Suppressor macrophage treated with lipopolysaccharide for 4 hours (primary cell): ENCODE measurements at places on chromosomes 3 and 15.
A peak's percentile ranks its signal among the peaks of the same experiment; 100 is the strongest.

- no peak for DNase-seq
These were observed 48.9 kb downstream of the ZBBX start for GRCh38 chr3:167330993-167331785.

DNA sequence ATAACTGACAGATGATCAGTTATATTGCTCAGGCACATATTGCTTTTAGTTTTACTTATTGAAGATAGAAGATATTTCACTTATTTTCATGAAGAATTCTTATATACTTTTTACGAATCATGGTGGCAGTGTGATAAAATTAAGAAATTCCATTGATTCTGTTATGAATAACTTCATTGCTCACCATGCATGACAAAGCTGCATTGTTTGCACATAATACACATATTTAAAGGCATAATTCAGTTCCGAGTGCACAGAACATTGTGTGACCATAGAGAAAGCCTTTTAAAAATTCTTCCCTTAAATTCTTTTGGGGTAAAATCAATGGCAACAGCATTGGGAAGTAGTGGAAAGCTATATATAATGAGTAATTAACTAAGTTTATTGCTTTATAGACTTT lies 82.5 kb upstream of the NAALADL2 start:
- no peak for DNase-seq

- DNase-seq = no peak
These were observed 498.4 kb downstream of the FHIT start for GRCh38 chr3:60752809-60753208.

DNA sequence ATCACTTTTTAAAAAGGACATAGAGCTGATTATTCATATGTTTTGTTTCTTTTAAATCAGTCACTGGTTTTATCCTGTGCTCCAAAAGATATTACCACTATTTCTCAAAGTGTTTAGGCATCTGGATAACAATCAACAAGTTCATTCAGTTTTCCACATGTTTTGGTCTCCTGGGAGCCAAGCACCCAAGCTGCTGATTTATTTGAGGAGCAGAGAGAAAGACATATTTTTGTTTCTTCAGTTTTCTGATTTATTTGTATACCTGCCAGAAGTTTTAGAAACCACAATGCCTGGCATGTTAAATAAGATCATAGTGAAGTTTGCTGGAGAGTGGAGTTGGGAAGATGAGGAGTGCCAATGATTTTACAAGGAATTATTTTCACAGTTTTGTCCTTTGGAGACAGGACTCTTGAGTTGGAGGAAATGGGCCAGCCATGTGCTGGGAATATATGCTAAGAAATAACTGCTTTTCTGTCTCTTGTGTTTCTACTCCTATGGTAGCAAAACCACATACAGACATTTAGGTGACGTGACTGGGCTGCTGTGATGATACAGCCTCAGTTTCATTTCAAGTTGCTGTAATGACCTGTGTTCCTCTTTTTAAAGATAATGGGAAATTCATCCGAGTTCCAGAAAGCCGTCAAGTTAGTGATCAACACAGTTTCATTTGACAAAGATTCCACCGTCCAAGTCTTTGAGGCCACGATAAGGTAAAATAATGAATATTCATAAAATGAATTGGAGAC lies 11.7 kb downstream of the EDEM1 start:
- peak; percentile 91 for DNase-seq

- DNase-seq = peak; percentile 57
These were observed 44.6 kb downstream of the ZIC4 start for GRCh38 chr3:147361454-147362420.

DNA sequence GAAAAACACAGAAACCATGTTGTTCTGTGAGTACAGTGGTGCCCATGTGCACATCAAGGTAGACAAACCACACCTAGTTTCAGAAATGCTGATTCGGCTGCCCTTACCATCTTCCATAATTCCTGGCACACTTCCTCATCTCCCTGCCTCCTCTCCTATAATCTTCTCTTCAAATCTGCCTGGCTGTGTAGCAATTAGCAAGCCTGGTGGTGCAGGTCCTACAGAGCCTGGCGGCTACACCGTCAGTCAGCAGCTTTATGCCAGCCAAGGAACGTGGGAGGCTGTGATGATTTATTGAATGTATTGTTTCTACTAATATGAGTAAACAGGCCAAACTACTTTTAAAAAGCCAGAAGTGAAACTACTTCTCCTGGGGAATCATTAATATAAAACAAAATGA lies 106.8 kb downstream of the SEMA6D start:
- DNase-seq = no peak

- no peak for DNase-seq
These were observed 74.6 kb downstream of the CNTN3 start for GRCh38 chr3:74539876-74540275.

DNA sequence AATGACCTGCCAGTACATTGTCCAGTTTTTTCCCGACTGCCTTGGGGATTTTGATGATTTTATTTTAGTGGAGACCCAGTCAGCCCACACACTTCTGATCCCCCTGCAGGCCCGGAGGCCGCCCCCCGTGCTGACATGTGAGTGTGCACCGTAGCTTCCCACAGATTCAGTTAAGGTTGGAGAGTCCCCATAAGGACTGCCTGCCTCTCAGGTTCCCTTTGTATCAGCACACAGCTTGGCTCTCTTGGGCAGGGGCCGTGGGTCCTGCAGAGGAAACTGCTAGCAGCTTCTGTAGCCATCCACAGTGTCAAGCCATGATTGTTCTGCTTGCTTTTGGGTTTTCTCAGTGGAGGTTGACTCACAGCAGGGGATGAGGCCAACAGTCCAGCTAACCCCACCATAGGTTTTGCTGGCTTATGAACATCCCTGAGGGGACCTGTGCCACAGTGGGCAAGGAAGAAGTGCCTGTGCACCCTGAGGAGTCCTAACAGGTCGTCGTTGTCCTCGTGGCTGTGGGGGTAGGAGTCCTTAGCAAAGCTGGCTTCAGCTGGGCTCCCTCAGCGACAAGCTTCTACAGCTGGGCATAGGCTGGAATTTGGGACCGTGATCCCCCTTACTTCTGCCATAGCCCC lies 46.4 kb downstream of the DLEC1 start:
- no peak for DNase-seq

DNA sequence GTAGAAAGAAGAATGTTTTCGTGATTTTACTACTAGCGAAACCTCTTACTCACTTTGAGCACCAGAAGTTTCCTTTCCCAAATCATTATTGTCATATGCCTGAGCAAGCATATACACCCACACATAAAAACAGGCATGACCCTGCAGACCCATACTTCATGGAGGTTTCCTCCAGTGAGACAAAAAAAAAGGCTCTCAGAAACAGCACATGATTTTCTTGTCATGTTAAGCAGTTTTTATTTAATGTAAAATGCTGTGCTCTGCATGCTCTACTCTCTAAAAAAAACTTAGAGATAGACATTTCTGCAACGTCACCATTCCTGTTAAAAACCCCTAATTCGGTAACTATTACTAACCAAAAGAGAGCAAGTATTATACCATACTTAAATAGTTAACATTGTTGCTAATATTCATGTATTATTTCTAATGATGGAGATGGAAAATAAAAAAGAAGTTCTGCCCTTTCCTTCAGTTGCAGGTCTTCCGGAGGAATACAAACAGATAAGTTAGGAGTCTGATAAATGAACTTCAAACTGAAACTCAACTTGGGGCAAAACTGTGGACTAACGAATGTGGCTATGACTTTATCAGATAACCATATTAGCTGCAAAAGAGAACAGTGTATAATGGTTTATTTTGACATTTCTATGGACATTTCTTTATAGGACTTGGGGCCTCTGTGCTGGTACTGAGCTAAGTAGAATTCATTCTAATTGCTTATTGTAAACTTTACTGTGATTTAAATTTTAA lies 15.9 kb downstream of the CD200R1 start:
- peak; percentile 67 for DNase-seq
